CD4-positive, alpha-beta T cell (primary cell): ENCODE measurements at places on chromosomes 2 and 18.

DNA sequence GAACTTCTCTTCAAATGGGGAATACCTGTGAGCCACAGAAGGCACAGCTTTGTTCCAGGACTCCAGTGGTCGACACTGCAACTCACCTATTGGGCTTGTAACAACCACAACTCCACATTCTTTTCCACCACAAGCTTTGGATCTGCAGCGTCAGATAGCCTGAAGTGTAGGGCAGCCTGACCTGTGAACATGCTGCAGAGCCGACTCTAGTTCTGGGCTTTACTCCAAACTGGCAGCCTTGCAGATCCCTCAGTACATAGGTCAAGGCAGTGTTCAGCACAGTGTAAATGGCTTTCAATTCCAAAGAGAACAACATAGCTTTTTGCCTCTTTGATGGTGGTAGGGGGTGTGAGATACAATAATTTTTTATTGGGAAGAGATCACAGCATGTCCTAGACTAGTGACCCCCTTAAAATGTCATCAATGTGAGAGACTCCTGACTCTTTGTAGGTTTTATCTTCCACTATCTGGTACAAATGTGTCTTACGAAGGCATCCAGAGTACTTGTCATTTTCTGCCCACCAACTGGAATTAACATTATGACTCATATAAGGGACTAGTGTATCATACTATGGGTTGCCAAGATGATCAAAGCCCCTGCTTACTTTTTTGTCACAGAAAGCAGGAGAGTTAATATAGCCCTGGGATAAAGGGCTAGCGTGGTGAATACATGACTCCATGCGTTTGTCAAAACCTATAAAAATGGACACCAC lies 149.8 kb downstream of the COPS8 start:
- DNase-seq: no peak
- no peak overlapping the region for H3K27ac ChIP-seq
- peaks cover 5% of the 10 kb centered on the region for H3K27me3 ChIP-seq

GRCh38 chr2:46181789-46182530 lies 115.2 kb upstream of the EPAS1 start:
- H3K36me3 ChIP-seq: no peaks in the 10 kb centered on the region
- no peak overlapping the region for H3K27ac ChIP-seq
- H3K4me3 ChIP-seq: no peak overlapping the region
- H3K4me1 ChIP-seq: peaks cover 9% of the 10 kb centered on the region
- no peaks in the 10 kb centered on the region for H3K27me3 ChIP-seq

DNA sequence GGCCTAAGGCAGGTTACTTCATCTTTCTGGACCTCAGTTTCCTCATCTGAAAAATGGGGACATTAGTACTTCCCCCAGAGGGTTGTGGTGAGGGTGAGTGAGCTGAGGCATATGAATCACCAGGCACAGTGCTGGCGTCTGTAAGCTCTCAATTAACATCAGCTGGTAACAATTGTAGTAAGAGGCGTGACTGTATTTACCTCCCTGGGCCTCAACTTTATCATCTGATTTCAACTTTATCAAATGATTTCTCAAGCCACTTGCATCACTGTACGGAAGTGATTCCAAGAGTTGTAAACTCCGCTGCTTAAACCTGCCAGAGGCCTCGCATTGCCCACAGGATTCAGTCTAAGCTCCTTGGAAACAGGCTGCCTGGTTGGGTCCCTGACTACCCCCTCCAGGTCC lies 53.6 kb upstream of the PKDCC start:
- H3K4me1 ChIP-seq: no peaks in the 10 kb centered on the region
- H3K27ac ChIP-seq: no peak overlapping the region
- H3K36me3 ChIP-seq: no peaks in the 10 kb centered on the region
- DNase-seq: no peak
- H3K4me3 ChIP-seq: no peak overlapping the region

GRCh38 chr2:161246281-161246680 lies 61.9 kb upstream of the PSMD14 start:
- DNase-seq: no peak
- H3K4me3 ChIP-seq: no peak overlapping the region
- peaks cover 23% of the 10 kb centered on the region for H3K4me1 ChIP-seq

DNA sequence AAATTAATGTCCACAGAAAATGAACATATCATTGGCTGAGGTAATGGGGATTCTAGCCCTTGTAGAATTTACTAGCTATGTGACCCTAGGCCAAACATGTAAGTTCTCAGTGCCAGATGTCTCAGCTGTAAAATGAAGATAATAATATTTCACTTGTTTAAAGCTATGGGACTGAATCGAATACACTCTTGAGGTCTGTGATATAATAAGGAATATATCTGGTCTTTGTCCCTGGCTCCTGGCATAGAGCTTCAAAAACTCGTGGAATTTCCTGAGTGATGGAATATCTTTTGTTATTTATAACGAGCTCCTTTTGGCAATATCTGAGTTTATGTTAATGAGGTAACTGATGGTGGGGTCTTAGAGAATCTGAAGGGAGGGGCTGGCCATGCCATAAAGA lies 201.4 kb upstream of the CYP26B1 start:
- no peak for DNase-seq
- H3K4me3 ChIP-seq: no peak overlapping the region
- H3K36me3 ChIP-seq: no peaks in the 10 kb centered on the region
- no peaks in the 10 kb centered on the region for H3K27me3 ChIP-seq
- no peaks in the 10 kb centered on the region for H3K4me1 ChIP-seq

DNA sequence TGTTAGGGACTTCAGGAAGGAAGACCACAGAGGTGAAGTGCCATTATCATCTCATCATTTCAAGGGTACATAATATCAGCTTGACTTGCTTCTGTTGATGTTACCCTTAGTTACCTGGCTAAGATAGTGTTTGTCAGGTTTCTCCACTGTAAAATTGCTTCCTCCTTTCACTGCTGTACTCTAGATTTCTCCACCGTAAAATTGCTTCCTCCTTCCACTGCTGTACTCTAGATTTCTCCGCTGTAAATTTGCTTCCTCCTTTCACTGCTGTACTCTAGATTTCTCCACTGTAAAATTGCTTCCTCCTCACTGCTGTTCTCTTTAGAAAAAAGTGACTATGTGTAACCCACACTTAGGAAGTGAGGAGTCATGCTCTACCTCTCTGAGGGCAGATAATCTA lies 1460.3 kb downstream of the SUCLG1 start:
- no peak overlapping the region for H3K27ac ChIP-seq
- no peaks in the 10 kb centered on the region for H3K27me3 ChIP-seq
- H3K36me3 ChIP-seq: no peaks in the 10 kb centered on the region
- no peak for DNase-seq

DNA sequence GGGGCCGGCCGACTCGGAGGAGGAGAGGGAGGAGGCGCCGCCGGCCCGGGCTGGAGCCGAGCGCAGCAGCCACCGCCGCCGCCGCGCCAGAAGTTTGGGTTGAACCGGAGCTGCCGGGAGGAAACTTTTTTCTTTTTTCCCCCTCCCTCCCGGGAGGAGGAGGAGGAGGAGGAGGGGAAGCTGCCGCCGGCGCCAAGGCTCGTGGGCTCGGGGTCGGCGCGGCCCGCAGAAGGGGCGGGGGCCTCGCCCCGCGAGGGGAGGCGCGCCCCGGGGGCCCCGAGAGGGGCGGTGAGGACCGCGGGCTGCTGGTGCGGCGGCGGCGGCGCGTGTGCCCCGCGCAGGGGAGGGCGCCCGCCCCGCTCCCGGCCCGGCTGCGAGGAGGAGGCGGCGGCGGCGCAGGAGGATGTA lies 316 bp downstream of the CRIM1 start:
- no peaks in the 10 kb centered on the region for H3K36me3 ChIP-seq
- peaks cover 19% of the 10 kb centered on the region for H3K27me3 ChIP-seq
- DNase-seq: no peak
- H3K4me1 ChIP-seq: peaks cover 25% of the 10 kb centered on the region
- peak overlapping the region; percentile 58 for H3K4me3 ChIP-seq

DNA sequence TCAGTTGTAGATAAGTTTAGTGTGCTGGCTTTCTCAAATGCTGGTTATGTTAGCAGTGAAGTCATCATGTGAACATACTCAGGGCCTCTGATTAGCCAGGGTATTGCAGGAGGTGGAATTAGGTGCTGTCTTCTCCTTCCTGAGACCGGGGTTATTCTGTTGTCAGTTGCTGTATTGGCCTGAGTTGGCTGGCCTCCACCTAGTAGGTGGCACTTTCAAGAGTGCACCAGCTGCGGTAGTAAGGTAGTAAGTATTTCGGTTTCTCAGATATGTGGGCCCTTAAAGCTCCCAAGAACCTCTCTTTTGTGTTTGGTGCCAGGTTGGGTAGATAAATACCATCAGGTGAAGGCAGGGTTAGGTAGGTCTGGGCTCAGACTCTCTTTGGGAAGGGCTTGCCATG lies 1430.5 kb upstream of the CELF4 start:
- no peaks in the 10 kb centered on the region for H3K27me3 ChIP-seq
- DNase-seq: no peak
- H3K27ac ChIP-seq: no peak overlapping the region

GRCh38 chr2:78145997-78146722 lies 624.0 kb upstream of the LRRTM4 start:
- no peaks in the 10 kb centered on the region for H3K36me3 ChIP-seq
- DNase-seq: no peak
- no peaks in the 10 kb centered on the region for H3K27me3 ChIP-seq
- H3K4me1 ChIP-seq: no peaks in the 10 kb centered on the region
- no peak overlapping the region for H3K27ac ChIP-seq

GRCh38 chr2:213284105-213285090 lies at the start of gene SPAG16:
Gene SPAG16 (plus strand): TSS chr2:213284464.
- peaks cover 9% of the 10 kb centered on the region for H3K4me1 ChIP-seq
- H3K4me3 ChIP-seq: peak within 1 kb of the TSS; percentile 76
- H3K27me3 ChIP-seq: no peaks in the 10 kb centered on the region
- H3K27ac ChIP-seq: peak within 1 kb of the TSS; percentile 16

DNA sequence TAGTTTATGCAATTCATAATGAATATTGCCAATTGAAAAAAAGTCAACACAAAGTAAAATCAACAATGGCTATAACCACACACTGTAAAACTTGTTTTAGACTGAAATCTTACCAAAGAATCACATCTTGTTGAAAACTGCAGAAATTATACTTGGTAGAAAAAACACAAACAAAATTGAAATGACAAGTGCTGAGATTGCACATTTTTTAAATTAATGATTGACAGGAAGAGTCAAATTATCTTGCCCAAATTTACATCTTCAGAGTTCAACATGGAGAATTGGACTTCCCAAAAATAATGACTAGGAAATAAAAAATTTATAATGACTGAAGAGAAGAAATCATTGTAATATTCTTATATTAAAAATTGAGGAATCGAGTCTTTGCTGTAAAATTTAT lies 84.6 kb upstream of the TTC39C start:
- H3K4me1 ChIP-seq: peaks cover 30% of the 10 kb centered on the region
- H3K27ac ChIP-seq: no peak overlapping the region
- DNase-seq: no peak
- H3K4me3 ChIP-seq: no peak overlapping the region
- no peaks in the 10 kb centered on the region for H3K27me3 ChIP-seq

- H3K4me3 ChIP-seq: no peak overlapping the region
- H3K27me3 ChIP-seq: no peaks in the 10 kb centered on the region
- H3K27ac ChIP-seq: no peak overlapping the region
- peaks cover 3% of the 10 kb centered on the region for H3K4me1 ChIP-seq
These were observed 81.2 kb downstream of the ARHGAP15 start for GRCh38 chr2:143210446-143210819.

GRCh38 chr2:106869512-106870275 lies 16.3 kb downstream of the ST6GAL2 start:
- no peaks in the 10 kb centered on the region for H3K36me3 ChIP-seq
- no peak overlapping the region for H3K4me3 ChIP-seq
- no peaks in the 10 kb centered on the region for H3K27me3 ChIP-seq
- DNase-seq: no peak
- no peaks in the 10 kb centered on the region for H3K4me1 ChIP-seq
- H3K27ac ChIP-seq: no peak overlapping the region

GRCh38 chr2:154452906-154453493 lies 245.5 kb upstream of the KCNJ3 start:
- H3K4me3 ChIP-seq: no peak overlapping the region
- no peaks in the 10 kb centered on the region for H3K4me1 ChIP-seq
- no peaks in the 10 kb centered on the region for H3K27me3 ChIP-seq
- no peak overlapping the region for H3K27ac ChIP-seq
- H3K36me3 ChIP-seq: no peaks in the 10 kb centered on the region

DNA sequence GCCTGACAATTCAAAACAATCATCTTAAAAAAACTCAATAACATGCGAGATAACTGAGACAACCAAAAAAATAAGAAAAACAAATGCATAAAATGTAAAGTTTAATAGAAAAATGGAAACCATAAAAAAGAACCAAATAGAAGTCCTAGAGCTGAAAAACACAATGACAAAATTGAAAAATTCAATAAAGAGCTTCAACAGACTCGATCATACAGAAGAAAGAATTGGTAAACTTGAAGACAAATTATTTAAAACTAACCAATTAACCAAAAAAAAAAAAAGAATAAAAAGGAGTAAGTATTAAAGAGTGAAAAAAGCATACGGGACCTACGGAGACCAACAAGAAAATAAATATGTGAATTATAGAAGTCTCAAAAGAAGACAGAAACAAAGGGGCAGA lies 37.7 kb downstream of the GPC1 start:
- no peak for DNase-seq
- no peaks in the 10 kb centered on the region for H3K4me1 ChIP-seq
- H3K4me3 ChIP-seq: no peak overlapping the region
- no peak overlapping the region for H3K27ac ChIP-seq
- no peaks in the 10 kb centered on the region for H3K27me3 ChIP-seq

- no peak overlapping the region for H3K4me3 ChIP-seq
- no peaks in the 10 kb centered on the region for H3K36me3 ChIP-seq
- no peaks in the 10 kb centered on the region for H3K4me1 ChIP-seq
- H3K27me3 ChIP-seq: no peaks in the 10 kb centered on the region
- no peak overlapping the region for H3K27ac ChIP-seq
- DNase-seq: no peak
These were observed 70.0 kb upstream of the PTPRM start for GRCh38 chr18:7497081-7497480.

- H3K27ac ChIP-seq: no peak overlapping the region
- no peaks in the 10 kb centered on the region for H3K27me3 ChIP-seq
- no peaks in the 10 kb centered on the region for H3K4me1 ChIP-seq
- DNase-seq: no peak
- peaks cover 6% of the 10 kb centered on the region for H3K36me3 ChIP-seq
These were observed 309.4 kb upstream of the EPAS1 start for GRCh38 chr2:45987856-45988255.

- no peaks in the 10 kb centered on the region for H3K27me3 ChIP-seq
- DNase-seq: peak; percentile 0
- H3K36me3 ChIP-seq: no peaks in the 10 kb centered on the region
- peak overlapping the region; percentile 61 for H3K27ac ChIP-seq
- peak overlapping the region; percentile 99 for H3K4me3 ChIP-seq
These were observed 342 bp downstream of the CYB5A start for GRCh38 chr18:74291472-74291770.

DNA sequence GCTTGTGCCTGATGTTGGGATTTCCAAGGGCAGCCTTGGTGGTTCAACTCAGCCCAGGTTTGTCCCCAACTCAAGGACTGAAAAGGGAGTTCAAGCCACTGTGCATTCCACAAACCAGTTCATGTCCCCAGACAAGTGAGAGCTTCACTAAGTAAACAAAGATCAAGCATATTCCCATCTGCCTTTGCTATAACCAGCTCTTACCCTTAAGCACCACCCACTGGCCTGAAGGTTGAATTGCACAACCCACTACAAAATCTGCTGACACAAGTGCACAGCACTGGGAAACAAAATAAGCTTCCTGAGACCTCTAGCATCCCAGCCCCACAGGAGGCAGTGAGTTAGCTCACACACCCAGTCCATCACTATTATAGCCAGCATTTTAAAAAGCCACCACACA lies 516.7 kb downstream of the NR4A2 start:
- no peaks in the 10 kb centered on the region for H3K27me3 ChIP-seq
- no peak overlapping the region for H3K27ac ChIP-seq
- H3K4me1 ChIP-seq: no peaks in the 10 kb centered on the region
- no peaks in the 10 kb centered on the region for H3K36me3 ChIP-seq

GRCh38 chr2:15560988-15561573 lies at the start of gene NBAS:
Gene NBAS (minus strand): TSS chr2:15561334. CDS start chr2:15561304, 30 bp downstream.
- H3K27me3 ChIP-seq: no peaks in the 10 kb centered on the region
- peak within 1 kb of the TSS; percentile 68 for H3K27ac ChIP-seq
- peaks cover 6% of the 10 kb centered on the region for H3K36me3 ChIP-seq
- peaks cover 13% of the 10 kb centered on the region for H3K4me1 ChIP-seq
